ENCODE measurements at places on chromosomes 1 and 21.
A peak's percentile ranks its signal among the peaks of the same experiment; 100 is the strongest.

- DNase-seq = no peak
Observed at GRCh38 chr1:217721692-217722091, 90.5 kb downstream of the SPATA17 start.

DNA sequence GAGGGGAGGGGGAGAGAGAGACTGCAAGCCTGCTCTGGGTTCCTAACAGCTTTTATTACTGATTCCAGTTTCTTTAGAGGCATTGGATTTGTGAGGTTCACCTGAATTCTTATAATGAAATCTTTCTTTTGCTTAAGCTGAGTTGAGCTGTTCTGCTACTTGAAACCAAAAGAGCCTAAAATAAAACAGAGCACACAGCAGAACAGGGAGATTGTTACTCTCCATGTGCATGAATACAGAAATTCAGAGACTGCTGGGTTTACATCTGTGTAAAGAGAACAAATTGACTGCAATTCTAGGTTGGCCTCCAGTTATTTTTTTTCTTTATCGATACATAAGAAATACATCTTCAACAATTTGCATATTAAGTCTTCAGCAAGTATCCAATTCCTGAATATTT, 168.8 kb upstream of the NRIP1 start:
- no peak for DNase-seq

GRCh38 chr1:228742281-228742860, 7.1 kb downstream of the RHOU start:
- no peak for DNase-seq

DNA sequence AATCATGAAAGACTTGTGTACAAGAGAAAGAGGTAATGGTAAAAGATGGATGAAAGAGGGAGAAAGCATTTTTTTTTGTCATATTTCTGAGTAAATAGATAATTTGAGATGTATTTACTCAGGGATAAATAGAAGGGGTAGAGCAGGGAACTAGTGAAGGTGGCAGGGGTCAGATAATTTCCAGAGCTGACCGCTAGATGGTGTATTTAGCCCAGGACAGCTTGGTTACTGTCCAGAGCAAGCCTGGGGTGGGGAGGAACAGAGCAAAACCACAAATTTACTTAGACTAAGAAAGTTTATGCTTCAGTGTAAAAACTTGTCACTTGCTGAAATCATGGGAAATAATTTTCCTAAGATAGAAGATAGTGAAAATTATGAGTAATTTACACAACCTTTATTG, 91.5 kb downstream of the XCL2 start:
- no peak for DNase-seq

- DNase-seq = no peak
Observed at GRCh38 chr1:164667001-164667400, 108.0 kb downstream of the PBX1 start.

DNA sequence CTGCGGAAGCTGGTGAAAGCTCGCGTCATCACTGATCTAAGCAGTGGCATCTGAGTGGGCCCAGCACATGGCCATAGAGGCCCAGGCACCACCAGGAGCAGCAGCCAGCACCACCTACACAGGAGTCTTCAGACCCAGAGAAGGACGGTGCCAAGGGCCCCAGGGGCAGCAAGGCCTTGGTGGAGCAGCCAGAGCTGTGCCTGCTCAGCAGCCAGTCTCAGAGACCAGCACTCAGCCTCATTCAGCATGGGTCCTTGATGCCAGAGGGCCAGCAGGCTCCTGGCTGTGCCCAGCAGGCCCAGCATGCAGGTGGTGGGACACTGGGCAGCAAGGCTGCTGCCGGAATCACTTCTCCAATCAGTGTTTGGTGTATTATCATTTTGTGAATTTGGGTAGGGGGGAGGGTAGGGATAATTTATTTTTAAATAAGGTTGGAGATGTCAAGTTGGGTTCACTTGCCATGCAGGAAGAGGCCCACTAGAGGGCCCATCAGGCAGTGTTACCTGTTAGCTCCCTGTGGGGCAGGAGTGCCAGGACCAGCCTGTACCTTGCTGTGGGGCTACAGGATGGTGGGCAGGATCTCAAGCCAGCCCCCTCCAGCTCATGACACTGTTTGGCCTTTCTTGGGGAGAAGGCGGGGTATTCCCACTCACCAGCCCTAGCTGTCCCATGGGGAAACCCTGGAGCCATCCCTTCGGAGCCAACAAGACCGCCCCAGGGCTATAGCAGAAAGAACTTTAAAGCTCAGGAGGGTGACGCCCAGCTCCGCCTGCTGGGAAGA, 3.2 kb upstream of the ARTN start:
- no peak for DNase-seq

DNA sequence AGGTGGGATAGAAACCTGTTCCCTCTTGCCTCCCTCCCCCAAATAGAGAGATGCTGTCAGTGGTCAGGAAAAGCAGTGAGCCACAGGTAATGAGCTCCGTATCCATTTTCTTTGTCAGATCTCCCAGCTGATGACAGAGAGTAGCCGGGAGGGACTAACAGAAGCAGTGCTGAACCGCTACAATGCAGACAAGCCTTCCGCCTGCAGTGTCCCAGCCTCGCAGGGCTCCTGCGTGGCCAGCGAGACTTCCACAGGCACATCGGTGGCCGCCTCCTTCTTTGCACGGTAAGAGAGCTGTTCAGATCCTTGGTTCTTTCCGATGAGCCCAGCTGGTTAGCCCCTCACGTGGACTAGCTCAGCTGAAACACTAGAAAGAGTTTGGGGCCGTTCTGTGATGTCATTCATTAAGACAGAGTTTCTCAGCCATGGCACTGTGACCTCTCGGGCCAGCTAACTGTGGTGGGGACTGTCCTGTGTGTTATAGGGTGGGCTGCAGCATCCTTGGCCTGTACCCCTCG, 264.7 kb downstream of the KIF26B start:
- no peak for DNase-seq

DNA sequence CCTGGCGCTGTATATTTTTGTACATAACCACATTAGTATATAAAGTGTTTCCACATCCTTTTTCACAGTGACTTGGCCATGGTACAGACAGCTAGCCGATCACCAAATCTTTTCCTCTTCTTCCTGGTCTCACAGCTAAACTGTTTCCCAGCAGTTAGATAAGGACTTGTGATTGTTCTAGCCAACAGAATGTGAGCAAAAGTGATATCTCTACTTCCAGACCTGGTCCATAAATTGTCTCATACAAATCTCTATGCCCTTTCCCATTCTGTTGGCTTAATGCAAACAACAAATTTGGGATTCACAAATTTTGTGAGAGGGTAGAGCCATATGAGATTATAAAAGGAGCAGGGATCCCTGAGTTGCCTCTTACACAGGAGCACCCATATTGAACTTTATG, 19.5 kb downstream of the PAFAH2 start:
- no peak for DNase-seq

- no peak for DNase-seq
Observed at GRCh38 chr1:48687282-48688045, 89.2 kb downstream of the BEND5 start.

DNA sequence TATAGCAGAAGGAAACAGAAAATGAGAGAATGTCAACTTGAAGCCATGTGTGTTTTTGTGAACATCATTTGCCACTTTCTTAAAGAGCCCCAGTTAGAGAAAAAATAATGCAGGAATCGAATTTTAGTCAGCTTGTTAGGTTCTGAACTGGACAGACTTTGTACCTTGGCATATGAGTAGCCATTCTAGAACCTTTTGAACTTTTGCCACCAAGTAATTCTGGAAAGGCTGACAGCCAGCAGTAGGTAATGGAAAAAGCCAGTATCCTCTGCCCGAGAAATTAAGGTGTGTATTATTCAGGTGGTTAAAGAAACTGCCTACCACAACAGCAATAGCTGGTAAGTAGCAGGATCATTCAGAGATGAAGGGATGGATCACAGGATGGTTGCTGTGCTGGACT, 20.7 kb downstream of the LRRC8D start:
- no peak for DNase-seq

GRCh38 chr1:101435831-101436511, 199.2 kb downstream of the S1PR1 start:
- DNase-seq = no peak

- peak; percentile 99 for DNase-seq
Observed at GRCh38 chr1:161721738-161722343, 497 bp downstream of the FCRLB start.

GRCh38 chr1:32863218-32863880, 7.4 kb downstream of the FNDC5 start:
- no peak for DNase-seq

- no peak for DNase-seq
Observed at GRCh38 chr1:212413902-212414327, 771 bp downstream of the PACC1 start.

DNA sequence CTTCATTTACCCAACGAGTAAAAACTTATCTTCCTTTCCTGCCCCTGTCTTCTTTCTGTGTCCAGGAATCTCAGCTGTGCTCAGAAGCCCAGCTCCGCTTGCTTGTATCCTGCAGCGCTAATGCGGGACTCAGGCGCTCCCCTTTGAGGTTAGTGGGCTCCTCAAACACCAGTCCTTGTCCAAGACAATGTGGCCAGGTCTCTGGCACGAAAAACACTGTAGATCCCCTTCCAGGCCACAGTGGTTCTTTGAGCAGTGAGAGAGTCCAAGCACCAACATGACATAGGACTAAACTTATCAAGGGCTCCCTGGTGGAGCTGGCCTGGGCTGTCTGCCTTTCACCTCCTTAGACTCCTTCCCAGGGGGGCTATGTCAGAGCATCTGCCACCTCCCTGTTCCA, 53.7 kb downstream of the PLD5 start:
- DNase-seq = no peak

DNA sequence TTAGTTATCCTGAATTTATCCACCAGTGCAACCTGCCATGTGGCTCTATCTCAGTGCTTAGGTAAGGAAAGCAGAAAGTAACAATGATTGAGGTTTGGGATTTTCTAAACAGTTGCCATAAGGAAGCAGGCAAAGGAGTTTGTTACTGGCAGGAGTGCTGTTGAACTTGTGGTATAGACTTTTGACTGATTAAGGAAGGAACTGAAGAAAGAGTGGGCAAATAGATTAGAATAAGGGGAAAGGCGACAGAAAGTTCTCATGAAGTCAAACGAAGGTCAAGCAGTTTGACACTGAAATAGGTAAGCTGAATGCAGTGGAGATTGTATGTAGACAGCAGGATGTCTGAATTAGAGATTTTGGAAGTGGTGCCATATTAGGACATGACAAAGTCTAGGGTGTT, 24.2 kb upstream of the CR2 start:
- DNase-seq = no peak

DNA sequence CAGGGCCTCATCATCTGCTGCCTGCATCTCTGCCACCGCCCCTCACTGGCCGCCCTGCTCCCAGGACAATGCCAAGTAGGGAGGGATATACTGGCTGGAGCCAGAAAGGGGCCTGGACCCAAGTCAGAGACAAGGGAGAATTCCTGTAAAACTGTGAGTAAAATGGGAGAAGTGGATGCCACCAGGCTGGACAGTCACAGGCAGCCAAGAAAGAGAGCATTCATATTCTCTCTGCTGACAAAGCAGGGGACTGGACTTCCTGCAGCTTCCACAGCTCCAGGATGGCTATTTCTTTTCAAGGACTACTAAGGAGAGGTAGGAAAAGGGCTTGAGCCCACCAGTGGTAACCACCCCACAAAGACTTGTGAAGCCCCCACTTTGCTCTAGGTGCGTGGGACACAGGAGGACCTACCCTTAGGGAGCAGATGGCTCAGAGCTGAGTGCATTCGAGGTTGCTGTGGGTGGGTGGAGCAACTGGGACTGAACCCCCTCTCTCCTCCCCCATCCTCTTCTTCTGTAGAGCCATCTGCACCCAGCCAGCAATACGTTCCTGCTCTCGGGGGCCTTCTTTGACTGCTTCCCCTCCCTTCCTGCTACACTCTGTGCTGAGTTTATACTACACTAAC, 57.5 kb downstream of the GLIS1 start:
- DNase-seq = no peak

- DNase-seq = no peak
Observed at GRCh38 chr1:83697961-83698360, 301.0 kb downstream of the TTLL7 start.

GRCh38 chr1:53508991-53509666, 49.9 kb downstream of the DMRTB1 start:
- DNase-seq = peak; percentile 40

- no peak for DNase-seq
Observed at GRCh38 chr1:25967308-25967707, 30.6 kb downstream of the PAFAH2 start.

DNA sequence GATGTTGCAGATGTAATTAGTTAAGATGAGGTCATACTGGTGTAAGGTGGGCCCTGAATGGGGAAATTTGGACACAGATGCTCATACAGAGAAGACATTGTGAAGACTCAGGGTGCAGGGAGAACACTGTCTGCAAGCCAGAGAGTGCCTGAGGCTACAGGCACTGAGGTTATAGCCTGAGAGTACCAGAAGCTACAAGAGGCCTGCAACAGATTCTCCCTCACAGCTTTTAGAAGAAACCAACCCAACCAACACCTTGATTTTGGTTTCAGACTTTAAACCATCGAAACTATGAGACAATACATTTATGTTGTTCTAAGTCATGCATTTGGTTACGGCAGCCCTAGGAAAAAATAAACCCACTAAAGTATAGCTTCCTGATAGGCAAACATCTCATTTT, 321.7 kb upstream of the USP25 start:
- DNase-seq = no peak

GRCh38 chr1:180594723-180595122, 36.0 kb downstream of the OVAAL start:
- no peak for DNase-seq

- DNase-seq = no peak
Observed at GRCh38 chr1:30095451-30096025, 627.8 kb downstream of the MATN1 start.

DNA sequence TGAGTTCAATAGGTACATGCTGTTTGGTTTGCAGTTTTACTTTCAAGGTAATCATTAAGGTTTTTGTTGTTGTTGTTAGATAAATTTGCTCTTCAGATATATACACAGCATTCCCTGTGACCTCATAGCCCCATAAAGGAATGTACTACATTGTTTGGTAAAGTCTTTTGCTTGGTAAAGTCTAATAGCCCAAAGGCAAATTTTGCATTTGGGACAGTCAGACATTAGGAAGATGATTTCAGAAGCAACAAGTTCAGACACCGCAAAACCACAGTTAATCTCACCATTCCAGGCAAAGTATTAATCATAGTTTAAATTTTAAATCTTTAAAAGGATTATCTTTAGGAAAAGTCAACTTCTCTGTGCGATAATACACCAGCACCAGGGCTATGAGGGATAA, 32.6 kb upstream of the PYHIN1 start:
- DNase-seq = no peak

DNA sequence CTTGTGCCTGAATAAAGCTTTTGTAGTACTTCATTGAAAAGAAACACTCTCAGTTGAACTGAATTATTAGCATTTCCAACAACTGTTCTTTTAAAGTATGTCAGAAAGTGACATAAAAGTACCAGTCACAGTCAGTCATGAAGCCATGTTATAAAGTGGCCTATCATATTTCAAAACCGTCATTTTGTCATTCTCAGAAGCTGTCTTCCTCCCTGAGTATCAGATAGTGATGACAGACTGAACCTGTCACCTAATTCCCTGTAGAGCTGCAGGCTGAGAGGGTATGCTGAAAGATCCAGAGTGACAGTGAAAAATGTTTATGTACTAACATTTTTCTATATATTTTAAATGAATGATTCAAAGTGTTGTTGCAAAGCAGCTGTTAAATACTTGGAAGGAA, 1121.7 kb upstream of the PRMT6 start:
- DNase-seq = no peak

- DNase-seq = no peak
Observed at GRCh38 chr1:116107371-116107770, 3.8 kb upstream of the MAB21L3 start.

- DNase-seq = no peak
Observed at GRCh38 chr1:208909011-208909984, 665.1 kb upstream of the PLXNA2 start.

GRCh38 chr1:44076066-44076465, 42.6 kb upstream of the KLF17 start:
- DNase-seq = no peak

Measured in ELR (cell line).